ENCODE measurements at places on chromosomes 2 and 18.

DNA sequence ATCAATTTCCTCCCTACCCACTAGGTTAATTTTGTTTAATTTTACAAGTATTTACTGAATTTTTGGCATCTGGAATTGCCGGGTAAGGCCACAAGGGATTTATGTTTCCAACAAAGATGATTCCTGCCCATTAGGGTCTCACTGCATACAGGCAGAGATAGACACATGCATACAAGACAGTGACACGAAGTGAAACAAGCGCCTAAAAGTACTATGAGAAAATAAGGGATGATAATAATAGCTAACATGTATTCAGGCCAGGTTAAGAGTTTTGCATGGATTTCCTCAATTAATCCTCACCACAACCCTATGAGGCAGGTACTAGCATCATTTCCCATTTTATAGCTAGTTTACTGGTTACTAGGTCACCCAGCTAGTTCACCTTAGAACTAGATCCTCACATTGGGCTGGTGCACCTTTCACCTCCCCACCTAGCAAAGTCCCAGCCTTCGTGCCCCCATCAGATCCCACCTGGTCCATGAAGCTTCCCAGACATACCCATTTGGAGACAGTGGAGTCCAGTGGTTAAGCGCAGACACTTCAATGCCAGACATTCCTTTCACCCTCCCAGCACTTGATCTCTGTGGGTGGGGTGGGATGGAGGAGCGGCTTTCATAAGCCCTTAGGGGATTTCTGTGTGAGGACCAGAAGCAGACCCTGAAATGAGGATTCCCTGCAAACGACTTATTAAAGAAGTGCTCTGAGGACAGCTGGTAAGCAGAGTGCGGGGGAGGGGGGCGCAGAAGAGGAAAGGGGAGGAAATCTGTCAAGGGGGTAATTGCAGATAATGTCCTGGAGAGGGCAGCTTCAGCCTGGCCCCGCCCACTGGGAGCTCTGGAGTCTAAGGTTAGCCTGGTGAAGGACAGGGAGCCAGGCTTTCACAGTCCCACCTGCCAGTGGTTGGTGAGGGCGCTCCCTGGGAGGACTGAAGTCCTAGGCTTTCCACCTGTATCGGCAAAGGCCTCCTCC lies 5.8 kb upstream of the DGUOK start:
- H3K27me3 ChIP-seq = no peaks in the 10 kb centered on the region
- DNase-seq = no peak
- no peak overlapping the region for H3K27ac ChIP-seq

GRCh38 chr18:48192542-48192941 lies 216.6 kb downstream of the ZBTB7C start:
- no peaks in the 10 kb centered on the region for H3K27me3 ChIP-seq
- no peak overlapping the region for H3K4me3 ChIP-seq
- no peak for DNase-seq
- H3K27ac ChIP-seq = no peak overlapping the region
- H3K4me1 ChIP-seq = no peaks in the 10 kb centered on the region
- no peaks in the 10 kb centered on the region for H3K36me3 ChIP-seq

- H3K27ac ChIP-seq = no peak overlapping the region
- H3K36me3 ChIP-seq = no peaks in the 10 kb centered on the region
Measured at GRCh38 chr2:144825331-144826020, 305.6 kb upstream of the ZEB2 start.

DNA sequence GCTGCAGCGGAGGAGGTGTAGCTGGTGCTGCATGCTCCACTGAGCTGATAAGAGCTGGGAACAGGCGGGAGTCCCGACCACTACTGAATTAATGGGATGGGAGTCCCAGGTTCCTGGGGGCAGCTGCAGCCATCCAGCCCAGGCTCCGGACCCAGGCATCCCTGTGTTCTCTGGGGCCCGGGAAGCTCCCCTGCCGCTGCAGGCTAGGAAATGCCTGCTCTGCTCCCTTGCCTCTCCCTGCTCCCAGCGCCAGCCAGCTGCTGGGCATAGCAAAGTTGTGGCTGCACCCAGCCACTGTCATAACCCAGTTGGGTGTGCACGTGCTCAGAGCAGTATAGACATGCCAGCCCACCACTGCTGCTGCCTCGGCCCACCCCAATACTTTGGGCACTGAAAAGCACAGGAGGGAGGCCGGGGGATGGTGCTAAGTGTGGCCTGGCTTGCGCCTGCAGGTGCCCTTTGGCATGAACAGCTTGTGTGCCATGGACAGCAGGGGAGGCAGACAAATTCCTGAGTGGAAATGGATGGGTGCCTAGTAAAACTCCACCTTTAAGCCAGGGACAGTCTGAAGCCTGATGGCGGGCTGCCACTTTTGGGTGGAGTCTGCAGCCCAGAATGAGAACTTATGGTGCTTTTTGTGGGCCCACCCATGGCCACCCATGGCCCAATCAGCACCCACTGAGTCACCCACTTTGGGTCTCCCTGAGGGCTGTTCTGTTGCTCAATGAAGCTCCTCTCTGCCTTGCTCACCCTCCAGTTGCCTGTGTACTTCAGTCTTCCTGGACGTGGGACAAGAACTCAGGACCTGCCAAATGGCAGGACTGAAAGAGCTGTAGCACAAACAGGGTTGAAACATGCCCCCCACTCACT lies 219.3 kb upstream of the TMEFF2 start:
- H3K4me1 ChIP-seq = no peaks in the 10 kb centered on the region
- H3K27ac ChIP-seq = no peak overlapping the region
- no peak overlapping the region for H3K4me3 ChIP-seq
- H3K36me3 ChIP-seq = no peaks in the 10 kb centered on the region

DNA sequence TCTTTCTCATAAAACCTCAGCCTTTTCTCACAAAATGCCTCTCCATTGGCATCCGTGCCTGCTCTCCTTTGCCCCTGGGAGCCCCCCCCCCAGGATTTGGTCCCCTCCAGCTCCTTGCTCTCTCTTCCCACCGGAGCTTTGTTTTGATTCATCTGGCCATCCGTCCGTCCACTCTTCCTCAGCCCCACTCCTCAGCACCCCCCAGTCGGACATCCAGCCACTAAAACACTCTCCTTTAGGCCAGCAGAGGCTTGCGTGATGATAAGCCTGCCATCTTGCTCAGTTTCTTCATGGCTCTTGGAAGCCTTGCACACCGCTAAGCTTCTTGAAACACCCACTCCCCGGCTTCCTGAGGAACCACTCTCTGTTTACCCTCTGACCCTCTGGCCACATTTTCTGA lies 31.5 kb upstream of the GNAL start:
- no peak overlapping the region for H3K27ac ChIP-seq
- no peak overlapping the region for H3K4me3 ChIP-seq
- H3K4me1 ChIP-seq = no peaks in the 10 kb centered on the region
- DNase-seq = no peak

DNA sequence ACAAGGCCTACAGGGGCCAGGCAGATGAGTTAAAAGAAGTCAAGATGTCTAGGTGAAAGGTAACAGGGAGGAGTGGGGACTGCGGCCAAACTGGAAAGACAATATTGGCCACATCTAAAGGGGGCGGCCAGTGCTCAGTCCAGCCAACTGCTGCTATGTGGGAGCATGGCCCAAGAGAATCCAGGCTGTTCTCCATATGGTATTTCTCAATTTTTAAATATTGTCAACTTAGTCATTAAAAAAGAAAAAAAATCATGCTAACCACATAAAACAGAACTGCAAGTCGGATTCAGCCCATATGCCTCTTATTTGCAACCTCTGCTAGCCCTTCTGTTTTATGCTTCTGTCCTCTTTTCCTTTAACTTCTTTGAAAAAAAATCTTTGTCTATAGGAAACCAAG lies 14.8 kb downstream of the TRABD2A start:
- no peak for DNase-seq
- H3K27ac ChIP-seq = no peak overlapping the region
- no peaks in the 10 kb centered on the region for H3K27me3 ChIP-seq
- no peak overlapping the region for H3K4me3 ChIP-seq
- H3K36me3 ChIP-seq = no peaks in the 10 kb centered on the region

GRCh38 chr2:23624378-23624777 lies 239.4 kb downstream of the KLHL29 start:
- no peaks in the 10 kb centered on the region for H3K4me1 ChIP-seq
- H3K4me3 ChIP-seq = no peak overlapping the region
- no peak overlapping the region for H3K27ac ChIP-seq
- no peaks in the 10 kb centered on the region for H3K27me3 ChIP-seq
- peak; percentile 67 for DNase-seq

GRCh38 chr2:181070119-181070835 lies 89.9 kb downstream of the UBE2E3 start:
- H3K27me3 ChIP-seq = no peaks in the 10 kb centered on the region
- peak; percentile 69 for DNase-seq
- H3K27ac ChIP-seq = peak overlapping the region; percentile 6
- H3K36me3 ChIP-seq = no peaks in the 10 kb centered on the region

Data from PC-3 (cell line).